ENCODE measurements at places on chromosomes 5 and 9. TPM values are rescaled to one million over a fixed set of nuclear protein-coding genes. Genes with fewer than 3 reads are reported as not detected.
A peak's percentile ranks its signal among the peaks of the same experiment; 100 is the strongest.

DNA sequence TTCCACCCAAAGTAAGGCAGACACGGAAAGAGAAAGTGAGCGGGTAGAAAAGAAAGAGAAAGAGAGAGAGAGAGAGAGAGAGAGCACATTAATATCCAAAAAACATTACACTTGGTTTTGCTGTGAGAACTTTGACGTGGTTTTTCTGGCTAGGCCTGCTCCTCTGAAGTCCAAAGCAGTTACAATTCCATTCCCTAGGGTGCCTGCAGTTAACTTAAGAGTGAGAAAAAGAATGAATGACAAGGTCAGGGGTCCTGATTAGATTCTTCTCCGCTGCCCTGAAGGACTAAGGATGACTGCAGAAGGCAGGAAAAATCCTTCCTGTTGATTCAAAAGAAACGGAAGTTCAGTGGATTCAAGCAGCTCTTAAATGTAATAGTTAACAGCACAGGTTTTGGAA, 589.8 kb downstream of the PRELID2 start:
- DNase-seq: peak; percentile 33

DNA sequence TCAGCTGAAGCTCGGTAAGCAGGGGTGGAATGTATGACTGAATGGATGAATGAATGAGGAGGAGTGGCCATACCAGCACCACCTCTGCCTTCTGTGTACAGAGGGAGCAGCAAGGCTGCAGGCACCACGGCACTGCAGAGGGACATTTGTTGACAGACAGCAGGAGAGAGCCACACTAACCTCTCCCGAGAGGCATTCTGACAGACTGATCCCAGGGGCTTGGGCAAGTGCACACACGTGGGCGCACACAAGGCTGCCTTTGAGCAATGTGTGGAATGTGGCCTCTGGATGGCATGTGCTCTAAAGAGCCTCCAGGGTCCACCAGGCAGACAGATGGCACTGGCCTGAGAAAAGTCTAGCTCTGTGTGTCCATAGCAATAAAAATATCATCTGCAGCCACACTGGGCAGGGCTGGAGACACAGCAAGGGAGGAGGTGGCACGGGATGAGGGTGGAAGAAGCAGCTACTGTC, 111.8 kb downstream of the ACTL7B start:
- DNase-seq: no peak

- peak; percentile 100 for DNase-seq
Observed at GRCh38 chr9:21616082-21616778, 134.1 kb upstream of the IFNE start.

DNA sequence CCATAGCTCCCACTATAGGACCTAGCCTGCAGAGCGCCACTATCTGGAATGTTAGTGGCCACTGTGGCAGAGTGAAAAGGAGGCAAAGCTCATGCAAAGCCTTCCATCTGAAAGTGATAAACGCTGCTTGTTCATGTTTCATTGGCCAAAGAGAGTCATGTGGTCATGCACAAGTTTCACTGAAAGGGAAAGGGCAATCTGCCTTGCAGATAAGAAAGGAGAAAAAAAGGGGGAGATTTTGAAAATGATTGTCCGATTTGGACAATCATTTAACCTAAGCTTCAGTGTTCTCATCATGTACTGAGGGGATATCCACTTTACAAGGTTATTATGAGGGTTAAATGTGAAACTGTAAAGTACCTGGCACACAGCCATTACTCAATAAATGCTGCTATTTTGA, 9.0 kb upstream of the MOB3B start:
- no peak for DNase-seq

GRCh38 chr9:37215830-37216229, 95.5 kb downstream of the ZCCHC7 start:
- no peak for DNase-seq

- no peak for DNase-seq
Observed at GRCh38 chr9:107178293-107178692, 104.8 kb upstream of the RAD23B start.

GRCh38 chr9:124606027-124606426, 98.8 kb upstream of the NR5A1 start:
- DNase-seq: no peak

GRCh38 chr5:82641331-82642003, 363.3 kb upstream of the RPS23 start:
- peak; percentile 57 for DNase-seq

- no peak for DNase-seq
Observed at GRCh38 chr5:36915653-36916052, 39.1 kb downstream of the NIPBL start.

DNA sequence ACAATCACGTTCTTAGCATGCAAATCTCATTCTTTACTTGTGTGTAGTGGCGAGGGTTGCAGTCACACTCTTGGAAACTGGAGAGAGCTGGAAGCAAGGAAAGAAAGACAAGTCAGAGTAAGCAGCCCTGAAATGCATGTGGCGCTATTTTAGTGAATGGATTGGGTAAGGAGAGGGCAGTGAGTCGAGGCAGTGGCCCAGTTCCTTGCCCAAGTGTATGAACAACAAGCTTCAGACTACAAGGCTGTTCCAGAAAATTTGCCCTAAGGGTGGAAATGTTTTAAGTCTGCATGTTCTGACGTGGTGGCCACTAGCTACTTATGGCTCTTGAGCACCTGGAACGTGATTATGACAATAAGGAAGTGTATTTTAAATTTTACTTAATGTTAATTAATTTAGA, 59.4 kb upstream of the PTPN3 start:
- DNase-seq: no peak

DNA sequence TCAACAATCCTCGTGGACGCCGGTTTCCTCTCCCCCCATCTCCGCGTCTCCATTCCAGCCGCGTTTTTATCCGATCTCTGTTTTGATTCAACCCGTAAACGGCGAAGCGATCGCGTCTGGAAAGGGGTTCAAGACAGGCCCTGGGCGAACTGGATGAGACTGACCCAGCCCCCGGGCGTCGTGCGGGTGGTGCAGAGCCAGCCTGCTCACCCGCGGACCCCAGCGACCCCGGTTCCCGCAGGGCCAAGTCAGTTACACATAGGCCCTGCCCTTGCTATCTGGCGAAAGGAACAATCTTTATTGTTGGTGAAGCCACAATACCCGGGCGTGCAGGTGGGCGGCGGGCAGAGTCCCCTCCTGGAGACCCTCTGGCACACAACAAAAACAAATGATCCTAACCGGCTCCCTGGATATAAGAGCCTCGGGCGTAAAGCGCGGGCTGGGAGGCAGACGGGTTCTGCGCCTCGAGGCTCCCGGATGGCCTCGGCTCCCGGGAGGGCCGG, 1.8 kb downstream of the TLX3 start:
- no peak for DNase-seq

DNA sequence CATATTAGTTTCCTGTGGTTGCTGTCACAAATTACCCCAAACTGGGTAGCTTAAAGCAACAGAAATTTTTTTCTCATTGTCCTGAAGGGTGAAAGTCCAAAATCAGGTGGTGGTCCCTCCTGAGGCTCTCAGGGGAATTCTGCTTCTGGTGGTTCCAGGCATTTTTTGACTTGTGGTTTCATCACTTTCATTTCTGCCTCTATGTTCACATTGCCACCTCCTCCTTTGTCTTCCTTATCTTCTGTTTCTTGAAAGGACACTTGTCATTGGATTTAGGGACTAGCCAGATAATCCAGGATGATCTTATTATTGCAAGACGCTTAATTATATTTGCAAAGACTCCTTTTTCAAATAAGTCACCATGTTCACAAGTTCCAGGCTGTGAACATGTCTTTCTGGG, 43.2 kb downstream of the KCNMB1 start:
- DNase-seq: no peak

DNA sequence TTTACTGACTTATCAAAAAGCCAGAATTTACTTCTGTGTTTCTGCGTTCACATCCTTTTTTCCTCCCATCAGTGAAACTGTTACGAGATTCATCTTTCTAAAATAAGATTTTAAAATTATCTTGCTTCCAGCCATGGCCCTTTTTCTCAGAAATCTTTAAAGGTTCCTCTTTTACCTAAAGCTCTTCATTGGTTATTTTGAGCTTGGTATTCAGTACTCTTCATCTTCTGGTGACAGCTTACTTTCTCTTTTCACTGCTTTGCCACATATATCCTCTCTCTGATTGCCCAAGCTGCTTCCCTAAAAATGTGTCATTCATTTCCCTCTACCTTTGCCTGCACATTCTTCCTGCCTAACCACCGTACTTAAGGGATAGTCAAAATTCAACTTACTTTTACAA, 32.3 kb downstream of the TGFBR1 start:
- DNase-seq: no peak

GRCh38 chr9:112258106-112258505, 75.3 kb downstream of the PTBP3 start:
- no peak for DNase-seq

GRCh38 chr9:114207034-114207810, 51.9 kb downstream of the COL27A1 start:
- DNase-seq: peak; percentile 64

GRCh38 chr5:116626272-116626723, 51.7 kb upstream of the SEMA6A start:
- peak; percentile 14 for DNase-seq

DNA sequence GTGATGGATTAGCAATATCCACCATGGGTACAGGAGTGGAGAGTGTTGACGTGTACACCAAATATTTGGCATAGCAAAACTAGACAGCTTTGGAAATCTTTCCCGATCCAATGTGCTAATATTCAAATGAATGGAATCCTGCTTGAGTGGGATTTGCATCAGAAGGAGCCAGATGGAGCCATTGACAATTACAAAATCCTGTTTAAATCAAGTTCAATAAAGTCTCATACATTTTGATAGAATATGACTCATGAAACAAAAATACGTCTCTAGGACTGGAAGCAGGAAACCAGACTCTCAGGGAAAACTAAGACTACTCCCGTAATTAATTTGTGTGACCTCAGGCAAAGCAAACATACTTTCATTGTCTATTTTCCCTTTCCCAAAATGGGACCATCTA, 13.0 kb downstream of the TNC start:
- DNase-seq: no peak

DNA sequence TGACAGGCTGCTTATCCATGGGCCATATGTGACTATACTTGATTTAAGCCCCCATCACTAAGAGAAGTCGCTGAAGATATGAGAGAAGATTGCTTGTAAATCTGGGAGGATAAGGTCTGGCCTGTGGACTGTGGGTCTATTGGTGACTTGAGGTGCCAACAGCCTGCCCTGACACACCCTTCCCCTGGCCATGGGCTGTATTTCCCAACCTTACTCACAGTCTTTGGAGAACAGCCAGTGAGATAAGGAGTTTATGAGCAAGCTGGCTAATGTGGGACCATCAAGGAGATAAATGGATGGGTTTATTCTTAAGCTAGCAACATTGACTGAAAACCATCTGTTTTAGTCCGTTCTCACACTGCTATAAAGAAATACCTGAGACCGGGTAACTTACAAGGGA, 231.3 kb downstream of the ZSWIM6 start:
- DNase-seq: no peak

SLIT3 gene
- total RNA-seq: 6.3 TPM

PCDHGA12 gene
- total RNA-seq: not detected

PKD2L2 gene
- total RNA-seq: not detected

RORB gene
- not detected for total RNA-seq

GPR150 gene
- not detected for total RNA-seq
